ENCODE measurements at places on chromosomes 6 and 20.
A peak's percentile ranks its signal among the peaks of the same experiment; 100 is the strongest.

GRCh38 chr6:84667252-84668213 is 96.9 kb downstream of the TBX18 start:
- DNase-seq: no peak

DNA sequence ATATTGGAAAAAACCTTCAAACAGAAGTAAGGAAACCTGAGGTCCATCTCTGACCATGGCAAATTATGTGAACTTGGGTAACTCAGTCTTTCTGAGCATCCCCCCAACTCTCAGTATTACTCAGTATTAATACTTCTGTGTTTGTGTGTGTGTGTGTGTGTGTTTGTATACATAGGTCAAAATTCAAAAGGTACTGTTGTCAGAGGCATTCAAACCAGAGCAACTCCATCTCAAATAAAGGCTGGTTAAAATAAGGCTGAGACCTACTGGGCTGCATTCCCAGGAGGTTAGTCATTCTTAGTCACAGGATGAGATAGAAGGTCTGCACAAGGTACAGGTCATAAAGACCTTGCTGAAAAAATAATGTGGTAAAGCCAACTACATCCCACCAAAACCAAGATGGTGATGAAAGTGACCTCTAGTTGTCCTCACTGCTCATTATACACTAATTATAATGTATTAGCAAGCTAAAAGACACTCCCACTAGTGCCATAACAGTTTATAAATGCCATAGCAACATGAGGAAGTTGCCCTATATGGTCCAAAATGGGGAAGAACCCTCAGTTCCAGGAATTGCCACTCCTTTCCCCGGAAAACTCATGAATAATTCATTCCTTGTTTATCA is 33.3 kb upstream of the SLC22A16 start:
- DNase-seq: no peak

DNA sequence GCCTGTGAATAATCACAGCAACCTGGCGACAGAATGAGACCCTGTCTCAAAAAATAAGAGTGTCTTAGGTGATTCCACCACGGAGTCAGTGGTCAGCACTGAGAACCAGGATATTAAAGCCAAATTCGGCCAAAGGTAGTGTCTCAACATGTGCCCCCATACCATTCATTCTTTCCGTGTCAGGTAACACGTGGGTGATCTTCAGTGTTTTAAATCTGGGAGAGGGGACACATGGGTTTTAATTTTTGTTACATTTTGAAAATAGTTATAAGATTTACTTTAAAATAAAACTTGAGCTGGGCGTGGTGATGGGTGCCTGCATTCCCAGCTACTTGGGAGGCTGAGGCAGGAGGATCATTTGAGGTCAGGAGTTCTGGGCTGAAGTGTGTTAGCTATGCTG is 59.0 kb downstream of the TFAP2C start:
- no peak for DNase-seq

DNA sequence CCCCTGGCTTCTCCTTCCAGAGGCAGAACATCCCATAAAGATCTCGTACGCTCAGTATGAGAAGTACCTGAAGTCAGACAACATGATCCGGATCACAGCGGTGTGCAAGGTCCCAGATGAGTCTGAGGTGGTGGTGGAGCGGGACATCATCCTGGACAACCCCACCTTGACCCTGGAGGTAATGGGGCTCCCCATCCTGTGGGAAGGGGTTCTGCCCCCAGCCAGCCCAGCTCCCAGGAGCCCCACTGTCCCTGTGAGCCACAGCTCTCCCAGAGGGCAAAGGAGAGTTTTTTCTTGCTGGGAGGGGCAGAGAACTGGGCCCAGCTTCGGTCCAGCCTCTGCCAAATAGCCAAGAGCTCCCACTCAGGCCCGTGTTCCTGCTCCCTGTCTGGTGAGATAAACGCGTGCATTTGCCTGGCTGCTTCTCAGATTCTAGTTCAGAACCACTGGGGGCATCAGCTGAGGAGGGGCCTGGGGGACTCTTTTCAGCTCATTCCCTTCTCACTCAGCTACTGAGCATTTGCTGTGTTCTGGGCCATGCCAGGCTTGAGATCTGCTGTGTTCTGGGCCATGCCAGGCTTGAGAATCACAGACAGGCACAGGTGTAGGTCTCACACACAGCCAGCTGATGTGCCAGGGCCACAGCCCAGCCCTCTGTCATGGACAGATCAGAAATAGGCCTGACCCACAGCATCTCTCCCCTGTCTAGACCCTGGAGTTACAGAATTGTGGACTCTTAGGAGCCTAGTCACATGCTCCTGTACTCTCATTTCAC is 39.5 kb downstream of the TGM3 start:
- DNase-seq: no peak

- peak; percentile 77 for DNase-seq
Observed at GRCh38 chr6:30877419-30878262, 6.7 kb upstream of the DDR1 start.

DNA sequence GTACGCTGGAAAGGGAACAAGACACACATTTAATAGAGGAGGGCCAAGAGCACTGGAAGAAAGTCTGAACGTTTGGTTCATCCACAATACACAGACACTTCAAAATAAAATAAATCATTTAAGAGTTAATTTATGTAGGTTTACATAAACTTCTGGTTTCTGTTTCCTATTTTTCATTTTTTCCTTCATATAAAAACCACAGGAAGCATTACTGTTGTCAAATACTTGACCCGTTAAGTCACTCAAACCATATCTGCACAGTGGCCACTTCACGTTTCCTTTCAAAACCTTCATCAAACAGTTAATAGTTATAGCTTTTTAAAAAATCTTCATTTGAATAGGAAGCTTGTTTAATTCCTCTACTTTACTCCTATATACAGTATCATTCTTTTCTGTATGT is 257.6 kb upstream of the THEMIS start:
- DNase-seq: no peak

- DNase-seq: no peak
Observed at GRCh38 chr6:24660105-24660504, 6.6 kb downstream of the TDP2 start.

DNA sequence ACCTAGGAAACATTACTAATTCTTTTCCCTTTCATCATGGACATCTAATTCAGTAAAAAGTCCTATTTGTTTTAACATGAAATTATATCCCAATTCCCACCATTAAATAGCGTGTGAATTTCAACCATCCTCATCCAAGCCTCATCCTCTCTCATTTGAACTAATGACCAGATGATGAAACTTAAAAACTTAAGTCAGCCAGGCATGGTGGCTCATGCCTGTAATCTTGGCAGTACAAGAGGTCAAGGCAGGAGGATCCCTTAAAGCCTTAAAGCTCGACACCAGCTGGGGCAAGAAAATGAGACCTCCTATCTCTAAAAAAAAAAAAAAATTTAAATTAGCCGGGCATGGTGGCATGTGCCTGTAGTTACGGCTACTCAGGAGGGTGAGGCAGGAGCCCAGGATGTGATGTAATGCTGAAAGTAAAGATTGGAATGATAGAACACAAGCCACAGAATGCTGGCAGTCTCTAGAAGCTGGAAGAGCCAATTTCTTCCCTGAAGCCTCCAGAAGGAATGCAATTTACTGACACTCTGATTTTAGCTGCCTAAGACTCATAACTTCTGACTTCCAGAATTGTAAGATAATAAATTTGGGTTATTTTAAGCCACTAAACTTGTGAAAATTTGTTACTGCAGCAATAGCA is 27.1 kb upstream of the HAO1 start:
- no peak for DNase-seq

DNA sequence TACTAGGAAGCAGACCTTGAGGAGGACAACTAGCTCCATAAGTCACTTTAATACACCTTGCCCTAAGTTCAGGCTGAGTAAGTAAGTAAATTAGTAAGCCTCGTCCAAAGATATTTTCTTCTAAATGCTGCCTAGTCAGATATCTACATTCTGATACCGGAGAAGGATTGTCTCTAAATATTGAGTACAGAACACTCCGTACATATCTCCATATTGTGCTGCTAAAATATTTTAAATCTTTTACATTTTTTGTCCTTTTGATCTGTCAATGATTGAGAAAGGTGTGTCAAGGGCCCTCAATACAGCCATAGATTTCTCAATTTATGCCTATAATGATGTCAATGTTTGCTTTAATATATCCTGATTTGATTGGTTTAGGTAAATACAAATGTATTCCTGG is 3.2 kb downstream of the WFDC8 start:
- no peak for DNase-seq

GRCh38 chr6:37704923-37705238 is 7.2 kb upstream of the MDGA1 start:
- no peak for DNase-seq
